Mesenchymal stem cell (in vitro differentiated cells and primary cell): ENCODE measurements at places on chromosomes 1 and 21.
A peak's percentile ranks its signal among the peaks of the same experiment; 100 is the strongest.

DNA sequence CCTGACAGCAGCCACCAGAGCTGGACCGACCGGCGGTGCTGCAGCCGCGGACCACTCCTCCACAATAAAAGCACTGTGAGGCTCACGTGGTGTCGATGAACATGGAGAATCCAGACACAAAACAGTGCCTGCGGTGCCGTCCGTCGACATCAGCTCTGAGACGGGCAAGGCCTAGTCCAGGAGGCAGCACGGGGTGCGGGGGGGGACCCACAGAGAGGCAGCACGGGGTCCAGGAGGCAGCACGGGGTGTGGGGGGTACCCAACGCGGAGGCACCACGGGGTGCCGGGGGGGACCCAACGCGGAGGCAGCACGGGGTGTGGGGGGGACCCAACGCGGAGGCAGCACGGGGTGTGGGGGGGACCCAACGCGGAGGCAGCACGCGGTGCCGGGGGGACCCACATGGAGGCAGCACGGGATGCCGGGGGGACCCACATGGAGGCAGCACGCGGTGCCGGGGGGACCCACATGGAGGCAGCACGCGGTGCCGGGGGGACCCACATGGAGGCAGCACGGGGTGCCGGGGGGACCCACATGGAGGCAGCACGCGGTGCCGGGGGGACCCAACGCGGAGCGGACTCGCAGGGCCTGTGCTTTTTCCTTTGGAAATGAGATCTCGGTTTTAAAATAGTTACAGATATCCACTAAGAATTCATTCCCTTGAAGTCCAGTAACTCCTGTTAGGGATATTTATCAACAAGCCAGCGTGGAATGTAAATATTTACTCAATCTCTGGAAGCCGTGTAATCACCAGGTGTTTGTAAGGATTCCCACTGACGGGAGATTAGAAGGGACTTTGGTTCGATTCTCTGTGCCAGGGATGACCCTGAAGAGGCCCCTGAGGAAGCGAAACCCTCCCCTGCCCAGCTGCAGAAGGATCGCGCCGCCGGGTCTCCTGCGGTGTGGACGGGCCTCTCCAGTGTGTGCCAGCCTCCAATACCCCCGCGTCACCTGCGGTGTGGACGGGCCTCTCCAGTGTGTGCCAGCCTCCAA lies 52.1 kb downstream of the COL6A1 start:
- DNase-seq: peak; percentile 88

GRCh38 chr1:151713044-151713443 lies 3.6 kb downstream of the CELF3 start:
- no peak for DNase-seq

GRCh38 chr1:155210314-155211104 lies 2.0 kb downstream of the MTX1 start:
- no peak for DNase-seq

DNA sequence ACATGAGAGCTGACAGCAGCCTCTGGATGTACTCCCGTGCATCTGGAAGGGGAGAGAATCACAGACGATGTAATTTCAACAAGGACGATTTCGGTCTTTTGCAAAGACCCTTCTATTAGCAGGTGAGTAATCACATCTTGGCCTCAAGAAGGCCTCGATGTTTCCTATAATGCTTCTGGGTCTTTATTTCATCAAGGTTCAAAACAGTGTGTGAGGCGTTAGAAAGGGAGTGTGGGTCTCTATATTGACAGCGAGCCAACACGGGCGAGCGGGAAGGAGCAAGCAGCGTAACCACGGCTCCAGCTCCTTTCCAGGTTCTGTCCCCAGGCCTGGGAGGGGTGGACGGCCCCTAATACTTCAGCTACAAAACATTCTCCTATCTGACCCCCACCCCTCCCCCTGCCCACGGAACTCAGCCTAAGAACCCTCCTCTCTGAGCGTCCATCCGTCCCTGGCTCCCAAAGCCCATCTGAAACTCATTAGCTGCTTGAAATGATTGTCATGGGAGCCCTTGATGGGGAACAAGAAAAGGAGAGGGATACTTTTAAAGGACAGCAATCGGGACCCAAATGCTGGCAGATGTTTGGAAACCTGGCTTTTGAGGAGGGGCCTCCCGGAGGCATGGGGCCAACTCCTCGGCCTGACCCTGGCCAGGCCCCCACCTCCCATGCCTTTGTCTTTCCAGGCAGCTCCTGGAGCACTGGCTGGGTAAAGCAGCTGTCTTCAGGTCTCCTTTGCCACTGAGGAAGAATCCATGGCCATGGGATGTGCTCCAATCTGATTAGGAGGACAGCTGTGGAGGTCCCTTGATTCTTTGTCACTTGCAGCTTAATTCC lies 250.8 kb downstream of the FOXD2 start:
- DNase-seq: no peak

DNA sequence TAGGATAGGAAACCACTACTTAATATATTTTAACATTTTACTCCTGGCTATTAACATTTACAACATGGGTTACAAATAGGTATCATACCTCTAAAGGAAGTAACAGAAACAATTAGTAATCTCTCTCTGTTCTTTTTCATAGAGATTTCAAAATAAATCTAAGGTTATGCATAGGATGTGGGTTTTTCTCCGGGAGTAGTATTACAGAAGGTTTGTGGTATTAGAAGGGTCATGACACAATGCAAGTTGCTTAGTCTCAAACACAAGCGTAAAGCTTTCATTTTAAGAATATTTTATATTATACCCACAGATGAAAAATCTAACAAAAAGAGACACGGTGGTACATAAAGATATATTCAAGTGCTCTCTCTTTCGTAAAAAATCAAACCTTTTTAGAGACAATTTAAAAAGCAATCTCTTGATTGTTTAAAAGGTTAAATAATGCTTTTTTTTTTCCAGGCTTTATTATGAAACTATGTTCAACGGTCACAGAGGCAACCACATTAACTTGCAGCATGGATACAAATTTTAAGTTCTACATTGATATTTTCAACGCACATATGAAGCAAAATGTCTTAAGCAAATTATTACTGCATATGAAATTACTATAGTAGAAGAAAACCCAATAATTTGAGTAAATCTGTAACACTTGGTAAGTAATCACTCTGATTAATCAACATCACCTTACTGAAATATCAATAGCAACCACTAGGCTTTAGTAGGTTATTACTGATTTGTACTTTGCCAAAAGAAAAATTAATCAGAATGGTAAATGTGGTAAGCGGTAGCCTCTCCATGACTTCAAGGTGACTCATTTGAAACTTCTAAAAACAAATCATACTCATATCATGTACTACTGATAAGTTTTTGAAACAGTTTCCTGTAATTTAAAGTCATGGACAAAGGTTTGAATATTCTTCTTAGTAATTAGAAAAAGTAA lies 97.4 kb upstream of the GFI1 start:
- peak; percentile 70 for DNase-seq

GRCh38 chr1:34845131-34845901 lies 14.2 kb downstream of the SMIM12 start:
- DNase-seq: no peak
